ENCODE measurements at places on chromosomes 7 and 10.

DNA sequence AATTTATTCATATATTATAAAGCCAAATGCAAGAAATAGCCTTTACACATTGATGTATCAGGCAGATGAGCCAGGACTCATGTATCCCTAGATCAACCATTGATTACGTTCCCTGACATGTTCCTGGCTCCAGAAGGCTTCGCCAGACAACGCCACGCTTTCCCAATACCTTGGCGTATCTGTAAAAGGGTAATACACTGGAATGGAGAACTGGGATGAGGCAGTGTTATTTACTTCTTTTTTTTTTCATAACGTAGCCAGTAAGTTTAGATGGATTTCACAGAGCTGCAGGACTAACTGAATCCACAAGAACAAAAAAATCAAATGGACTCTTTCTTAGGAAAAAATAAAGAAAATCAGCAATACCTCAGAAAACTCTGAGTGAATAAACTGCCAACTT, 588.1 kb upstream of the SEMA3D start:
- no peak for DNase-seq

GRCh38 chr10:103493362-103493915, at the start of gene NEURL1:
NEURL1 (plus strand) TSS chr10:103493705; CDS start chr10:103494388, 683 bp downstream.
- DNase-seq, result no peak

DNA sequence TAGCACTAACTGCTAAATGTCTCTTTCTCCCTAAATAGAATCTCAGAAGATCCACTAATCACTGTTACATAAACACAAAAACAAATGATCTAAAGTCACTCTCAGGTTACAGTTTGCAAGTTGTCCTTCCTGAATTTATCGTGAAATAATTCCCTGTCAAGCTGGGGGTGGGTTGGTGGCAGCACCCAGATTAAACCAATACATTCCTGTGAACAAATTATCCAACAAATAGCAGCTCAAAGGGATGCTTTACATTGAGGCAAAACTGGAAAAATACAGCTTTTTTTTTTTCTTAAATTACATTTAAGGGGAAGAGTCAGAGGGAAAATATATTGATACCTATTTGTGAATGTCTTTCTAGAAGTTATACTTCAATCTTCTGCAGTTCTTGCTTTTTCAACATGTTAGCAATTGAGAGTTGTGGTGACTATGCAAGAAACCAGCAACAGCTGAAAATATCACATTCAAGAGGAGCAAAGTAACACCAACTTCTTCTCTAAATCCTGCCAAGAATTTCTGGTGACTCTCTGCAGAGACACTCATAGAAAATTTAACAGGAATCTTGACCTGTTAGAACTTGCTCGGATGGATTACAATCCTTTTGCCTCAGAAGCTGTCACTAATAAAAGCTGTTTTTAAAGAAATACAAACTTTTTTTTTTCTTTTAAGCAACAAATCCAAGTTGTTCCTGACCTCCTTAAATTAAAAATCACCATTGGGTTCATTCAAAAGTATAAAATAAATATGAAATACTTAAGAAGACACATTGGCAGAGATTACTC, 18.9 kb downstream of the LMOD2 start:
- DNase-seq, result no peak

- DNase-seq, result no peak
Observed at GRCh38 chr7:144086730-144087129, 652 bp downstream of the OR2A12 start.

- no peak for DNase-seq
Observed at GRCh38 chr7:90726623-90727022, 130.5 kb downstream of the CDK14 start.

DNA sequence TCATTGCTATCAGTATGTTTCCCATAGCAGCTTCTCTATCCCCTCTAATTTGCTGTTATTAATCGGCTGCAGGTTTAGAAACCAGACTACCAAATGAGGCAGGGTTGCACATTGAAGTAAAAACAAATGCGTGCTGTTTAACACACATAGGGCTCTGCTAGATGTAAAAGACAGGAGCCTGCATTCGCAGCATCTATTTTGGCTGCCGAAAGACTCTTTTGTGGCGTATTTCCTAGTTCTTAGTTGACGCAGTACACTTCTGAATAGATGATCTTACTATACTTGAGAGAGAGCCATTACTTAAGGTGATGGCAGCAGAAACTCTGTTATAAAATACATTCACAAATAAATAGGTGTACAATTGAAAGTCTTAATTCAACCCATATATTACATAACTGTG, 21.4 kb downstream of the SGCE start:
- no peak for DNase-seq

DNA sequence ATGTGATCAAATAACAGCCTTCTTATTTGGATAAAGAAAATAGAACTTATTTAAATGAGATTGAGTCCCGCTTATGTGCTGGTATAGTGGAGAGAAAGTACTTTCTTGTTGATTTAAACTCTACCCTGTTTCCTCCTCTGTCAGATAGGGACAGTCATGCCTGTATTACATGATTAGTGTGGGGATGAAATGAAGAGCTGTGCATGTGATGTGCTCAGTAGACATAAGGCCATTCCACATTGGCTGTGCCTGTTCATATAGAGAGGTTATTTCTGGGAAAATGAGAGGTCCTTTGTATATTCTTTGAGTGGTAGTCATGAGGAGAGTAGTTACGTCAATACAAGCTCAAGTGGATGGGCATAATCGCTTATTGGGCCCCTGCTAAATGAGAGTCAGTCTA, 5.7 kb downstream of the MTURN start:
- no peak for DNase-seq

- no peak for DNase-seq
Observed at GRCh38 chr10:106175760-106176377, 988.6 kb downstream of the SORCS1 start.

DNA sequence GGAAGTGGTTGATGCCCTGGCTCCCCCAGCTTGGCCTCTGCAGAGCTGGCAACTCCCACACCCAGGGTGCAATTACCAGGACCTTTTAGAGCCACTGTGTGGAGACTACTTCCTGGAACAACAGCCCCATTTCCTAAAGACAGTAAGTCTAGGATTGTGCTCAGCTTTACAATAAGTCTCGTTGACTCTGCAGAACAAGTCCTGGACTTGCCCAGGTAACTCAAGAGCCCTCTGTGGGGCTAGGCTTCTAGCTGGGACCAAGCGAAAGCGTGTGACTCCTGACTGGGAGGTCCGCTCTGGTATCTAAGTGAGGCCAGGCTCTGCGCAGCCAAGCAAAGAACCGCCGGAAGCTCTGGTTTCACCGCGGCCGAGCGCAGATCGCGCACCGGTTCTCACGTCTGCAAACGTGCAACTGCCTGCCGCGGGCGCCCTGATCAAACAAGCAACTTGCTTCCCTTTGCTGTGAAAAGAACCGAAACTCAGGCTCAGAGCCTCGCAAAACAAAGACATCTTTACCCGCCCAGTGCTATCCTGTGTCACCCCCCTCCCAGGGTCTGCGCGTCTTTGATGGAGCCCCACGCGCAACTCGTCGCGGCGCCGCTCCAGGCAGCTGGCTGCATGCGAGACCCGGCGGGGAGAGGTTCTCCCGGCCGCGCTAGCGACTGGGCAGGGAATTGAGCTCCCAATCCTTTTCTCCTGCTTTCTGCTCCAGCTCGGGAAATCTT, 4.4 kb upstream of the PDLIM1 start:
- no peak for DNase-seq

DNA sequence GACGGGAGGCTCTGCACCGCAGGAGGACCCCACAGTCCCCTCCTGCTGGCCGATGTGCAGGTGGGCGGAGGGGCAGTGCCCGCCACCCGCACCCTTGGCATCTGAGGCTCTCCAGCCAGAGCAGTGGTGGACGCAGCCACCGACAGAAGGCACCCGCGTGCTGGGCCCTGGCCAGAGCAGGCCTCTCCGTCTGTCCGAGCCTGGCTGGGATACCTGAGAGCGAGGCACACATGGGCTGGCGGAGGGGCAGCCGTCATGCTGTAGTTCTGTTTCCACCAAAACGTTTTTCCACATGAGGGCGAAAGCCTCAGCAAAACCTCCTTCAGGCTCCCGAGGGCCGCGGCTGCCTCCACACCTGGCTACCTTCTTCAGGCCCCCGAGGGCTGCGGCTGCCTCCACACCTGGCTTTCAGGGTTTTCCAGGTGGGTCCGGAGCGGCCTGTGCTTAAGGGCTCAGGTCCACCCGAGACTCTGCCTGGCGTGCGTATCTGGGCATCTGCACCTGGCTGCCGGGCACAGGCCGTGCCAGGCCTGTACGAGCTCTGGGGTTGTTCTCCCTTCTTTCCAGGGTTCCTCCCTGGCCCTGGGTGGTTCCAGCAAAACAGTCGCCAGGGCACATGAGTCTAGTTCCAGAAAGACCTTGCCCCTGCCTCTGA, 115.5 kb downstream of the INPP5A start:
- DNase-seq, result no peak

GRCh38 chr7:25831062-25831691, 320.8 kb upstream of the NFE2L3 start:
- no peak for DNase-seq

- no peak for DNase-seq
Observed at GRCh38 chr7:416761-417624, 102.7 kb downstream of the PDGFA start.

DNA sequence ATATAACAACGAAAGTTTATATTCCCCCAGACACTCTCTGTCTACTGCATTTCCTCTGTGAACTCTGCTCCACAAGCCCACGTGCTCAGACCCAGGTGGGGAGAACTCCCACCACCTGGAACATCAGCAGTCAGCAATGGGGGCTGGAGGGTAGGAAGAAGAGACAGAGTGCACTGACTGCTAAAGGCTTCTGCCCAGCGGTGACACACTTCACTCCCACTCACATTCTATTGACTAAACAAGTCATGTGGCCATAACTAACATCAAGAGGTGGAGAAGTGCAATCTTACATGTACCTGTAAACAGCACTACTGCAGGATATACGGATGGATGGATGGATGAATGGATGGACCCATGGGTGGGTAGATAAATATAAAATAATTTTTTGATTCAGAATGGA, 122.2 kb downstream of the MPP7 start:
- DNase-seq, result no peak

DNA sequence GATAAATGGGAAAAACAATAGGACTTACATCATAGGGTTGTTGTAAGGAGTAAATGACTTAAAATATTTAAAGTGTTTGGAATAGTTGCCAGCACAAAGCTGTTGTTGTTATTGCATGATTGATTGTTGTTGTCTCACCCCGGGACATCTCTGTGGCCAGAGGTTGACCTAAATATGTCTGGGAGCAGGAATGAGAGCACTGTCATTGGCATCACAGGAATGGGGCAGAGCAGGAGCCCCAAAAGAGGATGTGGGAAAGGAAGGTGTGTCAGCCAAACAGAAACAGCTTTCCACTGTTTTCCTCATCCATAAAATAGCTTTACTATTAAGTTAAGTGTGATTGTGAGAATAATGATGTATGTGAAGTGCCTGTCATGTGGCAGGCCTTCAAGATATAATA, 121.6 kb downstream of the TMEM168 start:
- no peak for DNase-seq

DNA sequence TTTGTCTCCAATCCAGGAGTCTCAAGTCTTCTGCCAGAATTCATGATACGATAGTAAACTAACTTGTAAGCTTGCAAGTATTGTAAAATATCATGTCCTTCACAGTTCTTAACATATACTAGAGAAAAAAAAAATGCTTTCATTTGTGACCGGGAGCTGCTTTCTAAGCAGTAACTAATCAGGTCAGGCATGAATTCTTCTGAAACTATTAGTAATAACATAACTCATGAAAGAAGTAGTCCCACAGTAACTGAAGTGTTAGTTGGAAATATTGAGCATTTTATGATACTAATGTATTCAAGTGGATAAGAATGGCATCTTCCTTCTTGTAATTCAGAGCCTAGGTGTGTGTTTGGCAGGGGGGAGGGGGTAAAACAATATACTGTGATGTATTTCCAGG, 665.6 kb downstream of the DNAJB9 start:
- no peak for DNase-seq

DNA sequence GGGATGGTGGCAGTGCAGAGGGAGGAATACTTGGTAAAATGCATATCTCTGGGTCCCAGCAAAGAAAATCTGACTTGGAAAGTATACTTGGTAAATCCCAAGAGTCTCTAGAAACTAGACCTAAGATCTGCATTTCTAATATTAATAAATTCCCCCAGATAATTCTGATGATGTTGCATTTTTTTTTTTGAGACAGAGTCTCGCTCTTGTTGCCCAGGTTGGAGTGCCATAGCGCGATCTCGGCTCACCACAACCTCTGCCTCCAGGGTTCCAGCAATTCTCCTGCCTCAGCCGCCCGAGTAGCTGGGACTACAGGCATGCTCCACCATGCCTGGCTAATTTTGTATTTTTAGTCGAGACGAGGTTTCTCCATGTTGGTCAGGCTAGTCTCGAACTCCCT, 97.9 kb upstream of the ANK3 start:
- DNase-seq, result no peak

GRCh38 chr10:33631991-33632390, 297.5 kb upstream of the NRP1 start:
- no peak for DNase-seq

GRCh38 chr10:72186258-72186981, 29.4 kb upstream of the ANAPC16 start:
- DNase-seq, result no peak

All from stimulated activated naive CD4-positive, alpha-beta T cell (primary cell).